ENCODE measurements at places on chromosomes 7 and 10.

- no peak for DNase-seq
Measured at GRCh38 chr10:15122477-15123030, 25.4 kb downstream of the RPP38 start.

- DNase-seq = no peak
Measured at GRCh38 chr10:131090761-131091661, 220.5 kb downstream of the TCERG1L start.

GRCh38 chr7:115782696-115783490 lies 247.7 kb downstream of the TFEC start:
- DNase-seq = no peak

GRCh38 chr10:110387983-110388686 lies 83.4 kb upstream of the SMNDC1 start:
- no peak for DNase-seq

- no peak for DNase-seq
Measured at GRCh38 chr10:130427216-130427722, 291.1 kb downstream of the GLRX3 start.

GRCh38 chr10:74544106-74544505 lies 282.3 kb upstream of the KAT6B start:
- DNase-seq = no peak

GRCh38 chr10:85177767-85178166 lies 849.4 kb downstream of the CCSER2 start:
- DNase-seq = no peak

DNA sequence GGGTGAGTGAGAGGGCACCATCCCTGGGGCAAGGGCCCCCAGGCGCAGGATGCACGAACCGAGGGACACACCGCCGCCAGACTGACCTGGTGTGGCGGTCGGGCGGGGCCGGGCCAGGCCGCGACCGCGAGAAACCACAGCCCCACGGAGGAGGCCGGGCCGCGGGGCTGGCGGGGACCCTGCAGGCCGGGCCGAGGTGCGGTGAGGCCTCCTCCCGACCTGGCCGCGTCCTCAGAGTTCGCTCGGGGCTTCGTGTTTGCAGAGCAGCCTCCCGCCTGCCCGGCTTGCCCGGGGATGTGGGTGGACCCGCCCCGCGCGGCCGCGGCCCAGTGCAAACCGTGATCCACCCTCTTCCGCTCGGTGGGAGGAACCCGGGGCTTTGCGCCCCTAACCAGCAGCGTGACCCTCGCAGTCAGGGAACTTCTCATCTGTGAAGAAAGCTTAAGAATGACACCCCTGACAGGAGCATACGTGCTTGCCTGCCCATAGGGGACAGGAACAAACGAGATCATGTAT lies 20.6 kb upstream of the HOXA13 start:
- DNase-seq = no peak

DNA sequence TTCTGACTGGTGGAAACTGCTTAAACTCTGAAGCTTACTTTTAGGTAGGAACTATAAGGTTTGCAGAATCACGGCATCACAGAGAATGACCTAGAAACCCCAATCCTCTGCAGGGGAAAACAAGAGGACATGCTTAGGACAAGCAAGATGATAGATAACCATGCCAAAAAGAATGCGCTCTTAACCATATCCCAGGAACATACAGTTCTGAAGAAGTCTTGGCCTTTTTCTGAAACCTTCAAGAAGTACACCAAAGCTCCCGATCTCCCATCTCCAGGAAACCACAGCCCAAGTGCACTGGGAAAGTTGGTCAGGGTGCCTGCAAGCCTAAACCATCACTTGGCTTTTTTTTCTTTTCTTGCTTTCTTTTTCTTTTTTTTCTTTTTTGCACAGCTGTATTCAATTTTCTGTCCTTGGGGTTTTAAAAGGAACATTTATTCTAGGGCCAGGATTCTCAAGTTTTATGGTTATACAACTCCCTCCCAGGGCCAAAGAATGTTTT lies 12.2 kb upstream of the SVIL start:
- DNase-seq = no peak

GRCh38 chr7:123131556-123131955 lies 68.2 kb downstream of the SLC13A1 start:
- DNase-seq = no peak

DNA sequence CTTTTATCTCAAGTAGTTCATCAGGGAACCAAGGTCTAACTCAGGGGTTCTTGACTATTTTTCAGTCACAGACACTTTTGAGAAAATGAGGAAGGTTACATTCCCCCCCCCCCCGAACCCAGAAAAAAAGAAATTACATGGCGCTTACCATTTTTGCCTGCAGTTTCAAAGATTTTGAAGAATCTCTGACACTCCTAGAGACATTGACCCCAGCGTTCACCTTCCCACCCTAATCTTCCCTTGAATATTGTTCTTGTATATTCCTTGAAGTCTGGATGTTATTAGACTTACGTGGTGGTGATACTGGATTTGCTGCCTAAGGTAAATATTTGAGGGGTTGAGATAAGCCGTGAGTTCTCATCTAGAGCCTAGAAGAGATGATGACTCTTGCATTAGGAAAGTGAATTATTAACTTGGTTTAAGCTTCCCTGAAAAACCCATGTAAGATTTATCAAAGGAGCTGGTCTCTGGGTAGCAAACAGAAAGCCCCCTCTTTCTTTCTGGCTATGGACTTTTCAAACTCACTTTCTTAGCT lies 245.7 kb upstream of the FOXK1 start:
- no peak for DNase-seq

DNA sequence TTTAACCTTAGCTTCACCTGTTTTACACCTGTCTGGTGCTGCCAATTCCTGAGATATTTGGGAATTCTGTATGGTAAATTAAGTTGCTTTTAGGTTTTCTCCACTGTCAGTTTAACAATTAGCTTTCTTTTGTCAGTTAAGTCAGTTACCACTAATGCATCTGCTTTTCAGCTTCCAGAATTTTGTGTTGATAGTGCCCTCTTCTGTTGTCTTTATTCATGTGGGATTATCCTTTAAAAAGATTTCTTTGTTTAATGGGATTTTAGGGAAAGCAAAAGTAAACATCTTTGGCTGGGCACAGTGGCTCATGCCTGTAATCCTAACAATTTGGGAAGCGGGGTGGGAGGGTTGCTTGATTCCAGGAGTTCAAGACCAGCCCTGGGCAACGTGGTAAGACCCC lies 8.1 kb downstream of the TFAM start:
- DNase-seq = no peak

- DNase-seq = no peak
Measured at GRCh38 chr7:27145165-27145913, 1.9 kb upstream of the HOXA5 start.

GRCh38 chr10:123492016-123492415 lies 174.1 kb upstream of the GPR26 start:
- DNase-seq = no peak

GRCh38 chr7:117731455-117731854 lies 141.8 kb downstream of the CTTNBP2 start:
- DNase-seq = no peak

DNA sequence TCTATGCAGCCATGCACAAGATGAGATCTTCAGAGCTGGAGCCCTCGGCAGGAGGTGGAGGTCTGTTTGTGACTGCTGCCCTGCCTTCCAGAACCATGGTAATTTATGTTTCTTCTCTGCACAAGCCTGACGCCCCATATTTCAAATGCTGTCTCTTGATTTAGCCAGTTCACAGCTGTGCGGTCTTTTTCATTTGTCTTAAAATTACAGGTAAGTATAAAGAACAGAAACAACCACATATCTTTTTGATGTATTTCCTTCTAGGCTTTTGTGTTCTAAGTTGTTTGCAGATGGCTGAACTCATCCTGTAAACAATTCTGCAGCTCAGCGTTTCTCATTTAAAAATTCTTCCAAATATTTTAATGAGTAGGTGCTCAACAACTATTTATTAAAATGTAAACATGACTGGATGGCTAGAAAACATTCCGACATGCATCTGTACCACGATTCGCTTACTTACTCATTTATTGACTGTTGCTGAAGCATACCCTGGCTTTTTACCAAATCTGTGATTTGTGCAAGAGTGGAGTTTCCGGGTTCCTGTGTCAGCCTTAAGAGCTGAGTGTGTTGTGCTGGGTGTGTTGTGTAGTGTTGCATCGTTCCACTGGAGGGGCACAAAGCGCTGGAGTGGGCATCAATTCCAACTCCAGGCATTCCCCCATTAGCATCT lies 58.9 kb downstream of the PIP4K2A start:
- no peak for DNase-seq

- no peak for DNase-seq
Measured at GRCh38 chr7:7125963-7126362, 56.4 kb upstream of the C1GALT1 start.

GRCh38 chr10:66996996-66997395 lies 71.2 kb downstream of the LRRTM3 start:
- no peak for DNase-seq
